Neural progenitor cell (in vitro differentiated cells): ENCODE measurements at places on chromosomes 12 and 14.

DNA sequence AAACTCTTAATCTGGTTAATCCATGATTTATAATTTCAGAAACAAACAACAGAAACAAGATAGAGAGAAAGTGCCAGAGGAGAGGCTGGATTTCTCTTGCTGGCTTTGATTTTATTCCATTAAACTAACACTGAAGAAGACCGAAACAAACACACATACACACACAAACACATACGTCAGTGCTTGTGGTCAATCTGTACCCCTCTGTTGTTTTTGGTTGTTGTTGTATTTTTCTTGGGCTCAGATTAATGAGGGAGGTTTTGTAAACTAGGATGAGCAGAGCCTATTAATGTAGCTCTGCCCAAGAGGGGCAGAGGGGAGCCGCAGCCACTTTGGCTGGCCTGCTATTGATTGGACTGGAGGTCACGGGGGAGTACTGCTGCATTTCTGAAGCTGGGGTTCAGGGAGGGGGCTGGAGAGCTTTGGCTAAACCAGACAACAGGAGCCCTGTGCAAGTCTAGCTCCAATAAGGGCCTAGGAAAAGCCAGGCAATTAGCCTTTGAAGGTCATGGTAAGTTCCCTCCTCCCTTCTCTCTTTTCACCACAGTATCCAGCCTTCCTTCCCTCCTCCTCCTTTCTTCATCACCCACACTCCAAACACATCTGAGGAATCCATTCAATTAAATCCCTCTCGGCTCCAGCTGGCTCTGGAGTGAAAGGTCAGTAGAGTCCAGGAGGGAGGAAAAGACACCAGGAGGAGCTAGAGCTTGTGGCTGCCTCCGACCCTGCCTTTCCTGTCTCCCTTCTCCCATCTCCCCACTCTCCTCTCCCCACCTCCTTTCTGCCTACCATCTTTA, 344.1 kb upstream of the LMO3 start:
- no peak overlapping the region for H3K27ac ChIP-seq
- peak; percentile 76 for DNase-seq
- no peaks in the 10 kb centered on the region for H3K36me3 ChIP-seq

DNA sequence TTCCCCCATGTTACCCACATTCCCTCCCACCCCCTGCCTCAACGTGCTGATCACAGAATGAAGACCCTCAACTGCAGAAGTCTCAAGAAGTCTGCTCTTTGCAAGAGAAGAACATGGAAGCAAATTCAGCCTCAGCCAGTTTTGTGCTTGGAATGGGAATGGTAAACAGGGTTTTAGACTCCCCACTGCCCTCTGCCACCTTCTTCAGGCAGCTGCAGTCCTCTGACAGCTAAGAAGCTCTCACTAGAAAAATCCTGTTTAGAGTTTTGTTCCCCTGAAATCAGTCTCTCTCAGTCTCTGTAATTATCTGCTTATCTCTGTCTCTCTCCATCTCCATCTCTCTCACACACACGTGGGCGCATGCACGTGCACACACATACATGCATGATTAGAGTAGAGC, 85.4 kb downstream of the CRACR2A start:
- peaks cover 7% of the 10 kb centered on the region for H3K4me1 ChIP-seq
- H3K27me3 ChIP-seq = no peaks in the 10 kb centered on the region
- no peaks in the 10 kb centered on the region for H3K36me3 ChIP-seq

DNA sequence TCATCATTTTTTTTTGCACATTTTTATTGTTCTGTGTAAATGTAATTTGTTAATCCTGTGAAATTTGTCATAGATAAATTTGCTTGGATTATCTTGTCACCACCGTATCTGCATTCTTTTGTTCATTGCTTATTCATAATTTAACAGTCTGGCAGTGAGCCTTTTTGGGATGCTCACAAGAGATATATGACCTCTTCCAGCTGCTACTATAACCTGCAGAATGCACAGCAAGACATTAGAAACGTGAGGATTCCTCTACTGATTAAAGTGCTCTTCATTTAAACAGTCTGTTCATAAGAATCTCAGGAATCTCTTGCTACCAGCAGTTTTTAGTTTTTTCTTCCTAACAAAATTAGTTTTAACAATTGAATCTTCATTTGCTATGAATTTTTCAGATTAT, 9.1 kb downstream of the NPAS3 start:
- H3K27ac ChIP-seq = no peak overlapping the region
- no peak for DNase-seq
- no peaks in the 10 kb centered on the region for H3K27me3 ChIP-seq
- H3K36me3 ChIP-seq = no peaks in the 10 kb centered on the region

DNA sequence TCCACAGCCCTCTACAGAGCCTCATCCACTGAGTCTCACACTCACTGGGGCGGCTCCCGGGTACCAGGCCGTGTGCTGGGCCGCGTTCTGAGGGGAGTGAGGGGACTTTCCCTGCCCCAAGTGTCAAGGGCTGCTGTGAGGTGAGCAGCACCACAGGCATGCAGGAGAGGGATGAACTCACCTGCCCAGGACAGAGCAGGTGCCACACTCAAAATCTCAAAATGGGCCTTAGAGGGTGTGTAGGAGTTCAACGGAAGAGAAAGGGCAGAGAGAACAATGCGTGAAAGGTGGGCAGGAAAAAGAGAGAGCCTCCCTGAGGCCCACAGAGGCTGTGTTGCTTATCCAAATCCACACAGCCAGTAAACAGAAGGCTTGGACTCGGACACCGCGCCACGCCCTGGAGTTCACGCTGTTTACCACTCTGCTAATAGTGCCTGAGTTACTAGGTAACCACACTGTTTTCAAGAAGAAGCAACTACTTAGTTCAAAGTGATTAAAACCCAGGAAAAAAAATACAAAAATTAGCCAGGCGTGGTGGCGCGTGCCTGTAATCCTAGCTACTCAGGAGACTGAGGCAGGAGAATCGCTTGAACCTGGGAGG, 32.7 kb downstream of the TSPAN11 start:
- H3K27ac ChIP-seq = no peak overlapping the region
- H3K27me3 ChIP-seq = no peaks in the 10 kb centered on the region
- no peaks in the 10 kb centered on the region for H3K36me3 ChIP-seq
- DNase-seq = no peak
- no peaks in the 10 kb centered on the region for H3K4me1 ChIP-seq

DNA sequence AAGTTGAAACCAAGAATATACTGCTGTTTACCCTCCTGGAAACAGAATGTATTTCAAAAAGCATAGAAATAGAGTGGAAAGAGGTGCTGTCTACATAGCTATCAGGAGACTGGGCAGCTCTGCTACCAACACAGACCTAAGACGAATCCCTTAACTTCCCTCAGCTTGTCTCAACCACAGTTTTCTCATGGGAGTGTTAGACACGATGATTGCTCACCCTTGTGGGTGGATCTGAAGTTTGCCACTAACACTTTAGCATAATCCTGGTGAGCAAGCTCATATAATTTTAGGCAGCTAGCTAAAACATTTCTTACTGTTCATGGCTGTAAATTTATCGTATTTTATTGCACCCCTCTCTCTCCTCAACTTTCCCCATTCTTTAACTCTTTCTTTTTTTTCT, 38.5 kb downstream of the C12orf75 start:
- H3K36me3 ChIP-seq = no peaks in the 10 kb centered on the region
- H3K4me1 ChIP-seq = no peaks in the 10 kb centered on the region
- H3K27ac ChIP-seq = no peak overlapping the region

GRCh38 chr14:104758981-104759969, 6.3 kb downstream of the SIVA1 start:
- no peak overlapping the region for H3K4me3 ChIP-seq
- no peak overlapping the region for H3K27ac ChIP-seq
- no peak for DNase-seq
- H3K36me3 ChIP-seq = peaks cover 3% of the 10 kb centered on the region

GRCh38 chr12:64571411-64571810, 38.9 kb upstream of the RASSF3 start:
- no peak for DNase-seq
- H3K4me3 ChIP-seq = no peak overlapping the region
- peaks cover 7% of the 10 kb centered on the region for H3K4me1 ChIP-seq
- H3K27me3 ChIP-seq = no peaks in the 10 kb centered on the region
- no peak overlapping the region for H3K27ac ChIP-seq

DNA sequence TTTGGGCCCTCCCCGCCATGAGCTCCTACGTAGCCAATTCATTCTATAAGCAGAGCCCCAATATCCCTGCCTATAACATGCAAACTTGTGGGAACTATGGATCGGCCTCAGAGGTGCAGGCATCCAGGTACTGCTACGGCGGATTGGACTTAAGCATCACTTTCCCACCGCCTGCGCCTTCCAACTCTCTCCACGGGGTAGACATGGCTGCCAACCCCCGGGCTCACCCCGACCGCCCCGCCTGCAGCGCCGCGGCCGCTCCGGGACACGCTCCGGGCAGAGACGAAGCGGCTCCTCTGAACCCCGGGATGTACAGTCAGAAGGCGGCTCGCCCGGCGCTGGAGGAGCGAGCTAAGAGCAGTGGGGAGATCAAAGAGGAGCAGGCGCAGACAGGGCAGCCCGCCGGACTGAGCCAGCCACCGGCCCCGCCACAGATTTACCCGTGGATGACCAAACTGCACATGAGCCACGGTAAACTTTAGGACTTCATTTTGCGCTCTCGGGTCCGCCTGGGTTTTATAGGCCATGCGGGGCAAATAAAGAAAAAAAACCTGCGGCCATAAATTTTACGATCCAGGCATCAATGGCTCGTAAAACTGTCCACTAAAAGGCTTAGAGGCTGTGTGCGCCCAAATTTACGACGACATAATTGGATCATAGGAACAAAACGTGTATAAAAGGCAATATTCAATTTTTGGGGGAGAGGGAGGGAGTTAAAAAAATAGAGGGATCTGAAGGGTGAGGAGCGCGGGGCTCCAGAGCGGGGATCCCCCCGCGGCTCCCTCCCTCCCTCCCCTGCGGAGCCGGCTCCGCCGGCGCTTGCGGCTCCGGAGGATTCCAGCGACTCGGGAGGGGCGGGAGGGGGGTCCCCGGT, 493 bp downstream of the HOXC5 start:
- H3K4me1 ChIP-seq = no peaks in the 10 kb centered on the region
- H3K27ac ChIP-seq = no peak overlapping the region

DNA sequence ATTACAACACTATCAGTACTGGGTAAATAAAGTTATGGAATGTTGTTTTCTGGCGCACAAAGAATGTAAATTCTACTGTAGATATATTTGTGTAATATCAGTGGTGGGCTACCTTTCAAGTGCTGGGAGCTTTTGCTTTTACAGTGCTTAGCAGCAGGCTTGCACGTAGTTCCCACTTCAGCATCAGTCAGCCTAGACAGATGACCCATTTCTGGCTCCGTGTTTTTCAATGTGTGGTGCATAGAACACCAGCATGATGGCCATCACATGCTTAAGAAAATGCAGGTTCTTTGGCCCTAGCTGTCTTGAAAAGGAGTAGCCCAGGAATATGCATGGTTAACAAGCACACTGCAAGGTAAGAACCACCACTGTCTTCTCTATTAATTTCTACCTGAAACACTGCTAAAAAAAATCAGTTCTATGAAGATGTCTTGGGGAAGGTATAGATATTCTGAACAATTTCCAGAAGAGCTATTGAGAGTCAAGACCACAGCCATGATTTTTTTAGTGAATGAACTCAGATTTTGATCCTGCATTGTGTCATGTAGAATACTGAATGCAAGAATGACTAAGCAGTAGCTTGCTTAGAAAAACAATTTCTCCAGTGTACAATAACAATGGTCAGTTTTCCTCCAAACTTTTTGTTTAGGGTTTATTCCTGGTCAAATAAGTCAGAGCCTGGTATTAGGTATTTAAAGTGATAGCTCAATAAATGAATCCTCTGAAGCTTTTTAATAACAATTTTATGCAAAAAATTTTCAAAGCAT, 195.7 kb downstream of the AKAP6 start:
- H3K4me3 ChIP-seq = no peak overlapping the region
- H3K4me1 ChIP-seq = no peaks in the 10 kb centered on the region
- no peaks in the 10 kb centered on the region for H3K36me3 ChIP-seq
- no peak for DNase-seq
- no peak overlapping the region for H3K27ac ChIP-seq
- no peaks in the 10 kb centered on the region for H3K27me3 ChIP-seq

- no peaks in the 10 kb centered on the region for H3K27me3 ChIP-seq
- peaks cover 33% of the 10 kb centered on the region for H3K4me1 ChIP-seq
- H3K27ac ChIP-seq = no peak overlapping the region
Observed at GRCh38 chr12:18683327-18684013, 54.3 kb downstream of the PLCZ1 start.

DNA sequence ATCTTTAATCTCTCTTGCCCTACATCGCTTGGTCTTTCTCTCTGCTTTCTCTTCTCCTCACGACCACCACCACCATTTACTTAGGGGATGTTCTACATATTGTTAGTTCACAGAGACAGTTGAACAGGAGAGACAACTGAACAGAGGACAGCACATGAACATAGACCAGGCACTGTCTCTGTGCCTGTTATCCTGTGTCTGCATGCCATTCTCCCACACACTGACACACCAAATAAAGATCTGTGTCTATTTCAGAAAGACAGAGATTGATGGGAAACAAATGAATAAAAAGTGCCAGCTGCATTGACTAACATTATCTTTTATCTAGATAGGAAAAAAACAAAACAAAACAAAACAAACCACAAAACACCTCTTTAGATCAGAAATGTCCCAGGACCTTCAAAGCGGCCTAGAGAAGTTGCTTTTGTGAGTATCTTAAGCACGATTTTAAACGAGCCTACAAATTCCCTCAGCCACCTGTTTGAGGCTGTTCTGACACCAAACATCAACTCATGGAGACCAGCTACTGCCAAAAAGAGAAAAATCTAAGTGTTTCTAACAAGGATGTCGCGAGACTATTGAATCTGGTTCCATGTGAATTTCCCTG, 77.6 kb upstream of the PARP11 start:
- H3K4me3 ChIP-seq = no peak overlapping the region
- H3K27ac ChIP-seq = no peak overlapping the region
- peaks cover 6% of the 10 kb centered on the region for H3K4me1 ChIP-seq
- peaks cover 10% of the 10 kb centered on the region for H3K27me3 ChIP-seq
- no peaks in the 10 kb centered on the region for H3K36me3 ChIP-seq

GRCh38 chr12:40946612-40947194, 241.4 kb upstream of the PDZRN4 start:
- no peak overlapping the region for H3K4me3 ChIP-seq
- peak; percentile 20 for DNase-seq
- H3K27me3 ChIP-seq = no peaks in the 10 kb centered on the region
- no peaks in the 10 kb centered on the region for H3K36me3 ChIP-seq

DNA sequence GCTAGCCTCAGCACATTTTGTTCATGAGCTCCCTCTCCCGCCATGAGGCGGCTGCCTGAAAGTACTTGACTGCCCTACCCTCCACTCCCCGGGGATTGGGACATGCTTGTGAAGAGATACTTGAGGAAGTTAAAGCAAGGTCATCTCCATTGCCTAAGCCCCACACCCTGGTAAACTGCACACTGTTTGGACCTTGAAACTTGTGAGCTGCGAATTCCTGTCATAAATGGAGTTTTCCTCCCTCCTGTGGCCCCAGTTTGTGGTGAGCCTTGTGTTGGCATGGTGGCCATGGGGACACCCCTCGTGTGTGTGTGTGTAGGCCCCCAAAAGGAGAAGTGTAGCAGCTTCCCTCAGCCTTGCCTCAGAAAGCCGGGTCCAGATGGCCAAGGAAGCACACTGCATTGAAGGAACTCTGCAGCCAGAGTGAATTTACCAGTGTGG, 395.5 kb downstream of the ZFP36L1 start:
- no peaks in the 10 kb centered on the region for H3K36me3 ChIP-seq
- H3K27ac ChIP-seq = no peak overlapping the region
- H3K27me3 ChIP-seq = no peaks in the 10 kb centered on the region
- no peak overlapping the region for H3K4me3 ChIP-seq
- no peak for DNase-seq
- H3K4me1 ChIP-seq = peaks cover 73% of the 10 kb centered on the region
